Hematopoietic multipotent progenitor cell (in vitro differentiated cells): ENCODE measurements at places on chromosomes 7 and 10.
A peak's percentile ranks its signal among the peaks of the same experiment; 100 is the strongest.

DNA sequence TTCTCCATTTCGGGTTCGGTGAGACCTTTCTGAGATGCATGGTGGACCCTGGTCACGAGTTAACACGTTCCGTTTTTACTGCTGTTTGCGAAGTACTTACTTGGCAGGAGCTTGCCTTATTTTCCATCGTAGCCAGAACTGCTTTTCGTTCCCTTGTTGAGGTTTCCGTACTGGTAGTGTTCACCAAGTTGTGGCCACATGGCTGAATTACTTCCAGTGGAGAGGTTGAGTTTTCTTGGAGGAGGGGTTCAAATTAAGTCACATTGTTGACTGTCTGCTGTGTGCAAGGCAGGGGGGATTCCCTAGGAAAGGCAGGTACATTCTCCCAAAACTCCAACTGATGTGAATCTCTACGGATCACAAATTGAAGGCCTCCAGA lies 4.0 kb downstream of the MXI1 start:
- DNase-seq, result no peak

GRCh38 chr10:112330162-112330561 lies 43.8 kb upstream of the ACSL5 start:
- no peak for DNase-seq

DNA sequence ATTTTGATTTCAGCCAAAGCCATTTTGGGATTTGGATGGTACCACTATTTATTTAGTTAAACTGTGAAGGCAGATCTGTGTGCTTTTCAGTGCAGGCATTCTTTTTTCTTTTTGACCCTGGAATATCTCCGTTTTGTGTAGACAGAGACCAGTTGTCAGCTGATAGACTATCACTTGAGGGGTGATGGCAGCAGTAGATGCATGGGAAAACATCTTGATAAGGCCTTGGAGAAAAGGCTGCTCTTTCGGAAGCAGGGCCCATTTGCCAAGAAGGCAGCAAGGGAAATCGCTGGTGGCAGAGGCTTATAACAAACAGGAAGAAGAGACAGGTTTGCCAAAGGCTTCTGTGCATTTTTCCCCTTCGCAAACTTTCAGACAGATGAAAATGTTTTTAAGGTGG lies 2.6 kb upstream of the BMPER start:
- DNase-seq, result no peak

DNA sequence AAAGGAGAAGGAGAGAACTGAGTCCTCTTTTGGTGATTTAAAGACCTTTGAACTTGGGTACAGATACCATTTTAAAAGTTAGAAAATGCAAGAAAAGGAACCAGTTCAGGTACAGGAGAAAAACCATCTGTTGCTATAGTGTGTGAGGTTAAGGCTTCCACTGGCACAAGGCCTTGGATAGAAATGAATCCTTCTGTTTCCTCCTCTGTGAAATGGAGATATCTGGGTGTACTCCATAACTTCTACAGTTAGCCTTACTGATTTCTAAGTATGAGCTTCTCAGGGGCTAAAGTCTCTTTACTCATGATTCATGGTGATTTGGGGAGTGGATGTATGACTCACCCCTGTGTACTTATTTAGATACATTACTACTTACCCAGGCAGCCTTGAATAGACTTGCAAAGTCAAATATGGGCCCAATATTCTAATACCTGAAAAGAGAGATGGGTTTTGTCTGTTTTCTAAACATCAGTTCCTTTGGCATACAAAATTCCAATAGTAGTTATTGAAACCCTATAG lies 117.2 kb upstream of the ADO start:
- no peak for DNase-seq

- peak; percentile 88 for DNase-seq
Measured at GRCh38 chr7:101507791-101508252, 121.3 kb downstream of the MYL10 start.

DNA sequence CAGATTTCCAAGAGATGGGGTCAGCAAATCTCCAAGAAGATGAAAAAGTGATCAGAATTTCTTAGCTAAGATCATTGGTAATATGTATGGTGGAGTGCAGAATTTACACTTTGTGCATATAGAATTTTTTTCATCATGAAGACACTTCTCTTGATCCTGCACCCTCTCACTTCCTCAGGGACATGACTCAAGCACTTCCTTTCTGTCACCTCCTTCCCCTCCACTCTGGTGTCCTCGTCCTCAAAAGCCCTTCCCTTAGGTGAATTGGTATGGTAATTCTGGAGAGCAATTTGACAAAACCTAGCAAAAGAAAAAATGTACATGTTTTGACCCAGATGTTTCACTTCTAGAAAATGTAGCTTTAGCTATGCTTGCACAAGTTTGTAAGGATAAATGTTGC lies 18.1 kb downstream of the CALN1 start:
- no peak for DNase-seq

DNA sequence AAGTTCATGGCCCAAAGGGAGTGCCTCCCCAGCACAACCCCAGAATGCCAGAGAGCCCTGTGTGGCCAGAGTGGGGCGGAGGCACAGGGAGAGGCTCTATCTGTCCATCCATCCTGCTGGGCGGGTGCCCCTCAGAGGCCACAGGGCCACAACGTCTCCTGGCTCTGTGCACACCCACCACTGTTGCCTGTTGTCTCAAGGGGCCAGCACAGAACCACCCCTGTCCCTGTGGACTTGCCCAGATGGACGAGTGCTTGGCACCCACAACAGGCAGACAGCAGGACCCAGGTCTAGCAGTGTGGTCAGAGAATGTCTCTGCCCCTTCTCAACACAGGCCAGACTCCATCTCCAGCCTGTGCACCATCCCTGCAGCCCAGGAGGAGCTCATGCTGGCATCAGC lies 92.8 kb downstream of the PAXIP1 start:
- DNase-seq, result no peak

DNA sequence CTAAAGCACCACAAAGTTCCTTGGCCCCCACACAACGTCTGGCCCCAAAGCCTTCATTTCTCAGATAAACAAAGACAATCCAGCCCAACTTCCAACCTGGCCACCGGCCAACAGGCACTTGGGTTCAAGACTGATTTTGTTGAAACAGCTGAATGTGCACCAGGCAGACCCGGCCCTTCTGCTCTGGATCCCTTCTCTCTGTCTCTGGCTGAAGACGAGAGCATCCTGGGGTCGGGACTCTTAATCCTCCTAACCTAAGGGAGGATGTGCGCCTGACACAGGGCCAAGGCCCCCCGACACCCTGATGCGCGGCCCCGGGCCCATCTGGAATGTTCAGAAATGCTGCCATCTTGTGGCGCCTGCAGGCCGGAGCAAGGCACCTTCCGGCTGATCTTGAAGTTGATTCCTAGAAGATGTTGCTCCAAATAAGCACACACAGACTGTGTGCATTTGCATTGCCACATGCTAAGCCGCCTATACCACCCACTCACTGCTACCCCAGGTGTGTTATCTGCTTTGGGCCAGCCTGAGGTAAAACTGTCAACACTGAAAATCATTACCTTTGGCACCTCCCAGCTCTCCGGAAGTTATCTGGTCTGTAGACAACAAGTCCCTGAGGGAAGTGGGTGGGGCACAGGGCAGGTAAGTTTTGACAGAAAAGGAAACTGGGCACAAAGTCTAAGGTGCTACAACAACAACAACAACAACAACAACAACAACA lies 98.4 kb upstream of the HABP2 start:
- peak; percentile 38 for DNase-seq

DNA sequence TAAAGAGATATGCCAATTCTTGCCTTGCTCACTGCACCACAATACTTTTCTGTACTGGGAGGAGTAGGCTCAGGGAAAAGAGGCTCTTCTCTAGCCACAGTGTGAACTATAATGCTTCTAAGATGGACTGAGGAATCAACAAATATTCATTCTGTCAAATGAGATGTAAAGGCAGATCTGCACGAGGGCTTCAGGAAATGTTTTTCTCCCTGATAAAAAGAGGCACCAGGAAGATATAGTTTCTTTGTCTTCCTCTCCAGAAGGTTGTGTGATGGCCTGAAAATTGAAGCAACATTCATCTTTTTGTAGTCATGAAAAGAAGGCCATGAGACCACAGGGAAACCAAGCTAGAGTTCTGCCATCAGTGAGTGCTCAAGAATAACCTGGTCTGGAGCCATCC lies 79.1 kb upstream of the NME8 start:
- no peak for DNase-seq

DNA sequence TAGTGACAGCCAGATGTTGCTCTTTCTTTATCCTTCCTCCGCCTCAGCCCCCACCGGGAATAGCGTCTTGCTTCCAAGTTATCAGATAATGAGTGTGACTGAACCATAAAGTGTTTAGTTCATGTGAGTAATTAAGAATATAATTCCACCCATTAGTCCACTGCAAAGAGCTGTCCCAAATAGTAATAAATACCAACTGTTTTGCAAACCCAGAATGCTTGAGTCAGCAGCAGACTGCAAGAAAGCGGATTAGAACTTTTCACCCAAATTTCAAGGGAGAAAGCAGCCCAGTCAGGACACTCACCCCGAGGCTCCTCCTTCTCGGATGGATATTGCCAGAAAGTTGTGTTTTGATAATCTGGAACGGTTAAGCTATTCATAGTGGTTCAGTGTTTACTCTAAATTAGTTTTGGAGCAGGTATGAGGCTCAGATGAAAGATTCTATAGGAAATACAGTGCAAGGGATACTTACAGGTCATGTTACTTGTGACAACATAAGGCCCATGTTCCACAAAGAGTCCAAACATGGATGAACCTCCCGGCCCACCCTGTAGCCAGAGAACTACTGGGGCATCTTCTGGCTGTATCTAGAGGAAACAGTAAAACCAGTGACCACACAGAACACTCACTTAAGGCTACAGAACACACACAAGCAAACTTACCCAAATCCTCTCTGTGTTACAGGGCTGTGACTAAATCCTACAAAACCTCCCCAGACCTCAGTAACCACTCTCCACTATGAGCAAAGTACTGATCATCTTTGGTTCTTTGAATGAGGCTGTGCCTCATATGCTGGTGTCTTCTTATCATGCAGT lies 50.5 kb downstream of the CPVL start:
- DNase-seq, result no peak

GRCh38 chr10:63644418-63645142 lies 123.4 kb downstream of the REEP3 start:
- DNase-seq, result no peak

GRCh38 chr10:113007343-113007771 lies 57.3 kb downstream of the TCF7L2 start:
- DNase-seq, result no peak

DNA sequence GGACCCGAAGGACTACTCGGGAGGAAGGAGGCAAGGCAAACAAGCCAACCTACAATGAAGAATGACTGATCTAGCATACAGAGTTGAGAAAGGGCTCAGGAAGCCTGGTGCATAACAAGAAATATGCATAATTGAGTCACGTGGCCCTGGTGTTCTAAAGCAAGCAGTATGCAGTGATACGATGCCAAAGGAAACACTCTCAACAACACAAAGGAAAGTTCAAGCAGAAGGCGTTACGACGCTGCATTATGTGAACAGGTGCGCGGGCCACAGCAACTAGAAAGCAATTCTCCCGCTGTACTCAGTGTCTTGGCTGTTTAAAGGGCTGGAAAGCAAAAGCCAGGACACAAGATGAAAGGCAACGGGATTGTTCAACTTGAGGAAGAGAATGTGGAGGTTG lies 100.8 kb downstream of the PRTFDC1 start:
- no peak for DNase-seq

DNA sequence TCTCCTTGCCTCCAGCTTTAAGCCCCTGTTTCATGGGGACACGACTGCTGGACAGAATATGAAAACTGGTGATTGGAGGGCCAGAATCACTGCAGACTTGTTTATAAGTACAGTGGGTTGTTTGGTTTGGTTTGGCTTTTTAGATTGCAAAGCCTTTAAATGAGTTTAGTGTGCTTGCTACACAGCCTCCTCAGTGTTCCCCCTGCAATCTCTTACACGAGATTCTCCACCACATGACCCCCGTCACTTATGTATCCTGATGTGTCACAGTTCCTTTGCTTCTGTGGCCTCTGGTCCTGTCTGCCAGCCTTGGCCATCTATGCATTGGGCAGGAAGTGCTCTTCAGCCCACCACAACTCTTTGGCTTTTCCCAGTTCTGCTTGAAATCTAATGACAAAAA lies 103.7 kb upstream of the ANKRD1 start:
- no peak for DNase-seq

DNA sequence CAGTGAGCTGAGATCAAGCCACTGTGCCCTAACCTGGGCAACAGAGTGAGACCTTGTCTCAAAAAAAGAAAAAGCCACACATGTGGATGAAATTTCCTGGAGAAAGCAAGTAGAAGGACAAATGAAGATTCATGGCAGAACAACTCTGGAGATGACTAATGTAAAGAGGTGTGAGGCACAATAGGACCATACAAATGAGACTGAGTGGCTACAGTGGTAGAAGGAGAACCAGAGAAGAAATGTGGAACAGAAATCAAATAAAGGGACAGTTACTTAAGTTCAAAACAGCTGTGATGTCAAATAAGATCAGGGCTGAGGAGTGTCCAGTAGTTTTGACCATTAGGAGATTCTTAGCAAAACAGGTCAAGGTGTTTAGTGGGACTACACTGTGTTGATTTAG lies 130.9 kb upstream of the CDK6 start:
- no peak for DNase-seq

GRCh38 chr7:55179931-55180682 lies 161.3 kb downstream of the EGFR start:
- DNase-seq, result no peak

GRCh38 chr10:843703-844102 lies 87.8 kb downstream of the LARP4B start:
- no peak for DNase-seq

DNA sequence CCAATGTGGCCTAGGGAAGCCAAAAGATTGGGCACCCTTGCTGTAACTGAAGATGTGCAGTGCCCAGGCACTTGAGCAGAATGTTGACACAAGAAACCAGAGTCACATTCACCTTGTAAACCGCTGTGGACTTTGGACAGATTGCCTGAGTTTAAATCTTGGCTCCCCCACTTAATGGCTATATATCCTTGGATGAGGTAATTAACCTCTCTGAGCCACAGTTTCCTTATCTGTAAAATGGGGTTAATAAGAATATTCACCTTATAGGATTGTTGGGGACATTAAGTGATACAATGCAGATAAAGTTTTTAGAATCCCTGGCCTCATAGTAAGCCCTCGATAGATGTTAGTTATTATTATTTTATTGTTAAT lies 331.0 kb downstream of the LRMDA start:
- DNase-seq, result no peak

GRCh38 chr10:103691723-103692435 lies 163.5 kb downstream of the SH3PXD2A start:
- DNase-seq, result no peak

- DNase-seq, result no peak
Measured at GRCh38 chr7:106012935-106013439, 49.9 kb downstream of the CDHR3 start.

- DNase-seq, result no peak
Measured at GRCh38 chr10:65548001-65548400, 1377.8 kb upstream of the LRRTM3 start.
